IMR-90 (cell line): ENCODE measurements at places on chromosomes 4 and X.

DNA sequence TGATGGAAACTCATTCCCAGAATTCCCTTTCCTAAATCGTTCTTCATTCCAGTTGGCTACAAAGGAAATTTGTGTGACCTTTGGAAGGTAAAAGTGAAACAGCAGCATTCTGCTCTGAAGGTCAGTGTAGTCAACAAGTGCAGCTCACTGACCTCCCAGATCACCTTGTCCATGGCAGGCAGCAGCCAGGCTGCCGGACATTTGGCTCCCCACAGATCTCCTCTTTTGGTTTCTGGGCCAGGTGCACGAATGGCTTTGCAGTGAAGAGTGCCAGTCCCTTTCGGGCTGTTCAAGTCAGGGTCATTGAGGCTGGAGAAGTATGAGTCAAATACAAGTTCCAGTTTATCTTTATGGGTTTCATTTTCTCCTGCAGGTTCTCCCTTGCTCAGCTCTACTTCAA, 14.3 kb downstream of the GPRIN3 start:
- H3K27me3 ChIP-seq, result peaks cover 2% of the 10 kb centered on the region
- H3K4me1 ChIP-seq, result no peaks in the 10 kb centered on the region
- DNase-seq, result no peak
- no peaks in the 10 kb centered on the region for H3K36me3 ChIP-seq

DNA sequence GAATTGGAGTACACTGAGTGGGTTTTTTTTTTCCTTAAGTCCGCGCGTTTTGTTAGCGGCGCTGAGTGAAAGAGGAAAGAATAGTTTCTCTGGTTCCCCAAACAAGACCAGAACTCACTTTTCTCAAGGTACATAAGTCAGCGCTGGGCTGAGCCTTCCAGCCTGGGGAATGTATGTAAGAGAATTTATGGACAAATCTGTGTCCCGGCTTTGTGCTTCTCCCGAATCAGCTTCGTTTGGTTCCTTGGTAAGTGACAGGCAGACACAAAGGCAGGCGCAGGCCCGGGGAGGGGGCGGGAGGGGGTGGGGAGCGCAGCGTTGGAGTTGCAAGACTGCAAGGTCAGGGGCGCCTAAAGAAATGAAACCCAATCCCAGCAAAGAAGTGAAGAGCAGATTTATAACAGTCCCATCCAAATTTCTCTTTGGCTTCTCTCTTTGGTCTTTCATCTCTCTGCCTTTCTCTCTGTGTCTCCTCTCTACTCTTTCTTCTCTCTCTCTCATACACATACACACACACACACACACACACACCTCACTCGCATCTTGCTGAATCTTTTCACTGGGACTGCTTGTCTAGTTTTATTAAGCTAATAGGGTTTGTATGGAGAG, 981 bp downstream of the TET2 start:
- no peaks in the 10 kb centered on the region for H3K36me3 ChIP-seq
- H3K4me3 ChIP-seq, result peak overlapping the region; percentile 94
- peak; percentile 44 for DNase-seq
- H3K27me3 ChIP-seq, result no peaks in the 10 kb centered on the region
- H3K27ac ChIP-seq, result peak overlapping the region; percentile 95

DNA sequence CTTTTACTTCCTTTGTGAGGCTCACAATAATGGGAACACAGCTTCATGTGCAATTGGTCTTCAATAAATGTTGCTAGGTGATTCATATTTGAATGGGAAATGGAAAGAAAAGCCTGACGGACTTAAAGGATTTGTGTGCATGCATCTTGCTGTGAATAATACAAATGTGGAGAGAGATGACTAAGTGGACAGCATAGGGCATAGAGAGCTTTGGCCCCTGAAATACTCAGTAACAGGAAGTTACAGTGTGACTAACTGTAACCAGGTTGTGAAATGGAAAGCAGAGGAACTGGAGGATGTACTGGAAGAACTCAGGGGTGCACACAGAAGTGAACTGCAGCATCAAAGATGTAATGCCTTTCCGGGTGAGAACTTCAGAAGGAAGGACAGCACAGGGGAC, 206.7 kb downstream of the MGST2 start:
- H3K4me3 ChIP-seq, result no peak overlapping the region
- peaks cover 7% of the 10 kb centered on the region for H3K4me1 ChIP-seq
- no peaks in the 10 kb centered on the region for H3K36me3 ChIP-seq
- peak; percentile 97 for DNase-seq
- no peaks in the 10 kb centered on the region for H3K27me3 ChIP-seq
- no peak overlapping the region for H3K27ac ChIP-seq

DNA sequence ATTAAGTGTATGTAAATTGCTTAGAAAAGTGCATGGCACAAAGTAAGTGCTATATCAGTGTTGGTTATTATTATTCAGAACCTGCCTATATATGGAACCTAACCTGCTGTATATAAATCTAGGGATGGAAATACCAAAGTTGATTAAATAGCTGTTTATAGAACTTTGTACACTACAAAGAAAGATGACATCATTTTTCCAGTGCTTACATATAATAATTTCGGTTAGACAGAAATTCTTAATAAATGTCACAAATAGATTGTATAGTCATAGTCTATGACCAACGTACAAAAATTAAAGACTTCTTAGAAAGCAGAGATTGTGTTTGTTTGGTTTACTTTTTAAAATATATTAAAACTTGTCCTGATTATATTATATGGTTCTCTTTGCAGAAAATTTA, 4.4 kb downstream of the GYPB start:
- H3K27ac ChIP-seq, result no peak overlapping the region
- no peak overlapping the region for H3K4me3 ChIP-seq
- H3K4me1 ChIP-seq, result no peaks in the 10 kb centered on the region
- DNase-seq, result no peak

GRCh38 chr4:144399927-144400326, 246.0 kb upstream of the HHIP start:
- no peak overlapping the region for H3K4me3 ChIP-seq
- no peaks in the 10 kb centered on the region for H3K36me3 ChIP-seq
- H3K4me1 ChIP-seq, result no peaks in the 10 kb centered on the region
- no peak overlapping the region for H3K27ac ChIP-seq

DNA sequence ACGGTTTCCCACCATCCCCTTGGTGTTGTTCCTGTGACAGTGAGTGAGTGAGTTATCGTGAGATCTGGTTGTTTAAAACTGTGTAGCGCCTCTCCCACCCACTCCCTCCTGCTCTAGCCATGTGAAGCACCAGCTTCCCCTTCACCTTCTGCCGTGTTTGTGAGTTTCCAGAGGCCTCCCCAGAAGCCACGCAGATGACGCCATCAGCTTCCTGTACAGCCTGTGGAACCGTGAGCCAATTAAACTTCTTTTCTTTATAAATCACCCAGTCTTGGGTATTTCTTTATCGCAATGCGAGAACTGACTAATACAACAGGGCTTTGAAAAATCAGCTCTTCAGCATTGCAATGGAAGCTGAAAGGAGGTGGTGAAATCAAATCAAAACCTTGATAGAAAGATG, 50.0 kb downstream of the FGFBP1 start:
- no peak overlapping the region for H3K4me3 ChIP-seq
- H3K27me3 ChIP-seq, result peaks cover 33% of the 10 kb centered on the region
- H3K4me1 ChIP-seq, result peaks cover 2% of the 10 kb centered on the region; the same call in 1 of the 2 replicates
- H3K36me3 ChIP-seq, result no peaks in the 10 kb centered on the region
- H3K27ac ChIP-seq, result no peak overlapping the region

DNA sequence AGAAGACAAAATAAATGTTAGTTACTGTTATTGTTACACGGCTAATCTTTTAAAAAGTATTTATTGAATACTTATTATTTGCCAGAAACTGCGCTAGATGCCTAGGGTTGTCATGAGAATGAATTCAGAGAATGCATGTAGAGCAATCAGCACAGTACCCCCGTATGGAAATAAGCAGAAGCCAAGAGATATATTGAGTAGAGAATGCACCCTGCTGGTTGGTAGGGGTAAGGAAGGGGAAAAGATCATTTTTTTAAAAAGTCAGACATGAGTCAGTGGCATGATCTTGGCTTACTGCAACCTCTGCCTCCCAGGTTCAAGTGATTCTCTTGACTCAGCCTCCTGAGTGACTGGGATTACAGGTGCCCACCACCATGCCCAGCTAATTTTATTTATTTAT, 13.1 kb upstream of the DRP2 start:
- no peaks in the 10 kb centered on the region for H3K36me3 ChIP-seq
- DNase-seq, result peak; percentile 58
- no peak overlapping the region for H3K27ac ChIP-seq
- H3K27me3 ChIP-seq, result no peaks in the 10 kb centered on the region

DNA sequence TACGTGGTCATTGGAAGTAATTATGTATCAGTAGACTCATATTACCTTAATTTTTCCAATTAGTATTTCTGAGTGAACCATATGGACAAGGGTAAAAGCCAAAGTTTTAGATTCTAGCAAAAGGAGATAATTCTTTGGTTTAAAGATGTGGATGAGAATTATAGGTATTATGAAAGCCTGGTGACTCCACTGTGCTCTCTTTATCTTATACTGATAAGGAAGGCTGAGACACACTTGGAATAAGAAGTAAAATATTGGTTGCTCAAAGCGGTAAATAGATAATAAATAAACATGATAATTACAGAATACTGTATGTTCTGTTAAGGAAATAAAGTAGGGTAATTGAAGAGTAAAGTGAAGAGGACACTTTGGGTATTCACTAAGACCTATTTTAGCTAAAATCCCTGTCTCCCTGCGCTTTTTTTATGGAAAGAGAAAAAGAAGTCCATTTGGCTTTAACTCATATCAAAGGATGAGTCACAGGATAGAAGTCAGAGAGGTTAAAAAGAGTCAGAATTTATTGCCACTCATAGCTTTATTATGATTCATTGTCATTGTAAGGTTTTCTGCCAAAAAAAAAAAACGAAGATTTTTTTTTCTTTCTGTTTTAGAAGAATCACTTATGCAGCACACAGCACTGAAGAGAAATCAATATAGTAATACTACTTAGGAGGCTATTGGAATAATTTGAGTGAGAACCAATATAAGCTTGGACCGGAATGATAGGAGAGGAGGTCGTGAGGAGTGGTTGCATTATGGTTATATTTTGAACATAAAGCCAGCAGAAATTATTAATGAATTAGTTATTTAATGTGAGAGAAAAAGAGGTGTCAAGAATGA, 2463.1 kb downstream of the ARAP2 start:
- no peaks in the 10 kb centered on the region for H3K27me3 ChIP-seq
- H3K36me3 ChIP-seq, result no peaks in the 10 kb centered on the region
- DNase-seq, result peak; percentile 49
- H3K4me1 ChIP-seq, result no peaks in the 10 kb centered on the region
- H3K27ac ChIP-seq, result no peak overlapping the region

DNA sequence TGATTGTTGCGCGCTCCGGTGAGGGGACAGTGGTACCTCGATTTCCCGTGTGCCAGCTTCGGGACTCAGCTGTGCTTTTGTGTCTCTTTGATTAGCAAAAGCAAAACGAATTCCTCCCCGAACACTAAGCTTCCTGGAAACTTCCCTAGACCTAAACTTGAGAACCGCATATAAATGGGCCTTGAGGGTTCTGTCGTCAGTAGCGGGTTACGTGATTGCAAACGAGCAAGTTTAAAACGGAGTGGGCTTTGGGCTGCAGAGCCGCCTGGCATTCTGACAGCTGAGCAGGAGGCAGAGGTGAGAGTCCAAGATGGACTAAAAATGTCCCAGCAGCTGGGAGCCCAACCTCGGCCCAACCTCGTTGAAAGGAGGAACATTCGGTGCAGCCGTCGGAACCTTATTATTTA, 1.2 kb upstream of the TAPT1 start:
- DNase-seq, result peak; percentile 30
- H3K27me3 ChIP-seq, result no peaks in the 10 kb centered on the region
- no peaks in the 10 kb centered on the region for H3K36me3 ChIP-seq
- no peaks in the 10 kb centered on the region; the same call in 1 of the 2 replicates for H3K4me1 ChIP-seq

DNA sequence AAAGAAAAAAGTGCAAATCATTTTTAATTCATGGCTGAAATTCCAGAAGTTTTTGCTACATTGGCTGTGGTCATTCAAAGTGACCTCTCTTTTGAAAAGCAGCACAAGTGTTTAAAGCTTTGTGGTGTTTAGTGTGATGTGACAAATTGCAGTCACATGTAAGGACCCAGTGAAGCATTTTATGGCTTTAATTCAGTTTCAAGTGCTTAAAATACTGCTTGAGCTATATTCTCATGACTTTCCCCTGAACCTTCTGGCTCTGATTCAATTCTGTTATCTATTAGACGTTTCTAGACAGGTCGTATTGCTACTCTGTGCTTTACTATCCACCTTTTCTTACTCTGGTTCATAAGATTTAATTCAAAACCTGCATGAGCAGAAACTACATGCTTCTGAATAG, 105.8 kb downstream of the FAT4 start:
- H3K36me3 ChIP-seq, result peaks cover 11% of the 10 kb centered on the region
- H3K27me3 ChIP-seq, result no peaks in the 10 kb centered on the region
- no peak overlapping the region for H3K27ac ChIP-seq
- H3K4me1 ChIP-seq, result no peaks in the 10 kb centered on the region

- no peak overlapping the region for H3K4me3 ChIP-seq
- peaks cover 7% of the 10 kb centered on the region for H3K4me1 ChIP-seq
- peak overlapping the region; percentile 19; the same call in 1 of the 2 replicates for H3K27ac ChIP-seq
- no peaks in the 10 kb centered on the region for H3K36me3 ChIP-seq
- H3K27me3 ChIP-seq, result no peaks in the 10 kb centered on the region
Measured at GRCh38 chr4:101356928-101357327, 9.6 kb upstream of the PPP3CA start.

DNA sequence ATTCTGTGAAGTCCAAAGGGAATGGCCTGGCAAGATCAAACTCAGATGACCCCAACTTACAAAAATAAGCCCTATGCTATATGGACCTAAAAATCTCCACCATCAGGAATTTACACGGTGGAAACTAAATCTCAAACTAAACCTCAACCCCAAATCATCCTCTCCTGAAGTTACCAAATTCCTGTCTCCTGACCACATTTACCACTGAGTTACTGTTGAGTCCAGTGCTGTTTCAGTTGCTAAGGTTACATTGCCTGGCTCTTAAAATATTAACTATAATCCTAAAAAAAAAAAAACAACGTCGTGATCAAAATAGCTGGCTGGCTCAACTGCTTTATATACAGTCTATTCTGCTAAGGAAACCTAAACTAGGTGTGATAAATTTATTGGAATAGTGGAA, 315.2 kb upstream of the SLIT2 start:
- no peaks in the 10 kb centered on the region for H3K4me1 ChIP-seq
- no peaks in the 10 kb centered on the region for H3K36me3 ChIP-seq
- no peak overlapping the region for H3K27ac ChIP-seq
- peaks cover 3% of the 10 kb centered on the region; the same call in 1 of the 2 replicates for H3K27me3 ChIP-seq
- no peak overlapping the region for H3K4me3 ChIP-seq
- peak; percentile 88 for DNase-seq

GRCh38 chr4:79652232-79652631, 244.2 kb upstream of the GK2 start:
- peak; percentile 82 for DNase-seq
- H3K4me3 ChIP-seq, result no peak overlapping the region
- H3K27me3 ChIP-seq, result no peaks in the 10 kb centered on the region

DNA sequence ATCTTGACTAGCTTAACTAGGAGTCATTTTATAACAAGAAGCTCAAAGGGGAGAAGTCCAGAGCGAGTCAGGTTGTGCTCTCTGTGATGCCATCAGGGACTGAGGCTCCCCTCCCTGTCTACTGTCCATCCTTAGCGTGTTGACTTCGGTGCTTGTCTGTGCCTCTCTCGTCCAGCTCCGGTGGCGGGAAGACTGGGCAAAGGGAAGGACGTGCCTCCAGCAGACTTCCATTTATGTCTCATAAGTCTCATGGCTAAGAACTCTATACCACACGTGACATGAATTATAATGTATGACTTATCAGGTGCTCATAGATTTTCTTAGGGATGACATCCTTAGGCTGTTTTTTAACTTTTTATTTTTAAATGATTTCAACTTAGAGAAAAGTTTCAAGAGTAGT, 92.6 kb upstream of the TLR2 start:
- H3K36me3 ChIP-seq, result peaks cover 13% of the 10 kb centered on the region; the same call in 1 of the 2 replicates
- no peaks in the 10 kb centered on the region for H3K27me3 ChIP-seq
- H3K4me3 ChIP-seq, result no peak overlapping the region
- no peak overlapping the region for H3K27ac ChIP-seq
- H3K4me1 ChIP-seq, result no peaks in the 10 kb centered on the region
- DNase-seq, result no peak
